Panc1 (cell line): ENCODE measurements at places on chromosomes 1 and 21. TPM values are rescaled to one million over a fixed set of nuclear protein-coding genes. Genes with fewer than 3 reads are reported as not detected.

The TSPAN2 gene
- total RNA-seq: not detected

The TMEM52 gene
- total RNA-seq: 2.5 TPM

The ANKRD34A gene
- total RNA-seq: 1.4 TPM

The PLA2G2F gene
- total RNA-seq: not detected

The CFAP141 gene
- total RNA-seq: not detected

The HSD11B1 gene
- not detected for total RNA-seq

The CACHD1 gene
- total RNA-seq: 29.9 TPM

The GTF2B gene
- total RNA-seq: 27.0 TPM

The ACP6 gene
- total RNA-seq: 12.0 TPM

The PTPN14 gene
- 209 TPM for total RNA-seq

The SEC16B gene
- 0.39 TPM for total RNA-seq
